Fibroblast of skin of right quadriceps (primary cell): ENCODE measurements at places on chromosomes 1 and 21.
A peak's percentile ranks its signal among the peaks of the same experiment; 100 is the strongest.

GRCh38 chr1:67053535-67053784 lies 488 bp downstream of the SLC35D1 start:
- DNase-seq = no peak

DNA sequence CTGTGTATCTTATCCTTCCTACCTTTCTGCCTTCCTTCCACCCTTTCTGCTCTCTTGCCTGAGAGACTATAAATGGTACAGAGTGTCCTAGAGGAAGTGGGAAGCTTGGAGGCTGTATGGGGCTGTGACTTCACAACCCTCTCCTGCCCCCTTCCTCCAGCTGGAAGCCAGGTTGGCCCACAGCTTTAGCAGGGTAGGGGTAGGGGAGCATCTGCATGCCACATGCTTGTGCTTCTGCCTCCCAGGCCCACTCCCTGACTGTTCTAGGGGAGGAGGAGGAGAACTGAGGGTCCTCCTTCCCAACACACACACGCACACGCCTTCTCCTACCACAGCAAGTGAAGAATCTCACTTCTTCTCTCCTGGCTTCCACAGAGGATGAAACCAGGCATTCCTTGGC lies 3.9 kb upstream of the SLC27A3 start:
- no peak for DNase-seq

DNA sequence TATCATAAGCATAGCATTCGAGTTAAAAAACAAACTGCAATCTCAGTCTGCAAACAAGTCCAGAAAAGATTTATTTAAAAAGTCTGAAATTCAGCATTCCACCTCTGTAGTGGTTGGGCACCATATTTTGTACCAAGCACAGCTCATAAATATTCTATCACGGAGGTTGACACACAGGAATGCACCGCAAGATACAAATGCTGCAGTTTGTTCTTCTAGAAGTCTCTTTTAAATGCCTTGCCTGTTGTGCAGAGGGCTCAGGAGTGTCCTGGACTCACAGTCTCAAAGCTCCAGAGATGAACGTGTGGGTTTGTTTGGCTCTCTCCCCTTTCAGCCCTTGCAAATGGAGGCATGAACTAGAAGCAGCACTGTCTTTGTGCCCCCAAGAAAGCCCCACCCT lies 212.4 kb upstream of the USP24 start:
- peak; percentile 69 for DNase-seq

DNA sequence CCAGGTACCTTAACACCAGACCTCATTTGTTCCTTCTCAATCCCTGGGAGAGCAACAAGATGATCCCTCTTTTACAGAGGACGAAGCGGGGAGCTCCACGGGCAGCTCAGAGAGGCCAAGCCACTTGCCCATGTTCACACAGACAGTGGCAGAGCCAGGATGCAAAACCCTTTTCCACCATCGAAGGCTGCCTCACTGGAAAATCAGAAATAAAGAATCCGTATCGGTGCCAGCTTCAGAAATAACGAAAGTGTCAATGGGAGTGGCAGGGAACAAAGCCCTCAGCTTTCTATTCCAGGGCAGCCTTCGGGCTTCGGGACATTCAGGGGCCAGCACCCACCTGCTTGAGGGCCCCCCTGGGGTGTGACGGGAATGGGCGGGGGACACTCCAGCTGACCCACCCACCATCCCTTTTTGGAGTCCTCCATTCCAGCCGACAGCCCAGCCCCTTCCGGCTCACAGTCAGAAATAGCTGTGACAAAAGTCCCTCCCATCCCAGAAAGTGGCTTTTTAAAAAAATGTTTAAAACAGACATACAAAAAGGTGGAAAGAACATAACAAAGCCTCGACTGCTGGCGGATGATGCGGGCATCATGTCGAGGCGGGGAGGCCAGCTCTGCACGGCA lies 6.0 kb downstream of the IFFO2 start:
- DNase-seq = peak; percentile 53

DNA sequence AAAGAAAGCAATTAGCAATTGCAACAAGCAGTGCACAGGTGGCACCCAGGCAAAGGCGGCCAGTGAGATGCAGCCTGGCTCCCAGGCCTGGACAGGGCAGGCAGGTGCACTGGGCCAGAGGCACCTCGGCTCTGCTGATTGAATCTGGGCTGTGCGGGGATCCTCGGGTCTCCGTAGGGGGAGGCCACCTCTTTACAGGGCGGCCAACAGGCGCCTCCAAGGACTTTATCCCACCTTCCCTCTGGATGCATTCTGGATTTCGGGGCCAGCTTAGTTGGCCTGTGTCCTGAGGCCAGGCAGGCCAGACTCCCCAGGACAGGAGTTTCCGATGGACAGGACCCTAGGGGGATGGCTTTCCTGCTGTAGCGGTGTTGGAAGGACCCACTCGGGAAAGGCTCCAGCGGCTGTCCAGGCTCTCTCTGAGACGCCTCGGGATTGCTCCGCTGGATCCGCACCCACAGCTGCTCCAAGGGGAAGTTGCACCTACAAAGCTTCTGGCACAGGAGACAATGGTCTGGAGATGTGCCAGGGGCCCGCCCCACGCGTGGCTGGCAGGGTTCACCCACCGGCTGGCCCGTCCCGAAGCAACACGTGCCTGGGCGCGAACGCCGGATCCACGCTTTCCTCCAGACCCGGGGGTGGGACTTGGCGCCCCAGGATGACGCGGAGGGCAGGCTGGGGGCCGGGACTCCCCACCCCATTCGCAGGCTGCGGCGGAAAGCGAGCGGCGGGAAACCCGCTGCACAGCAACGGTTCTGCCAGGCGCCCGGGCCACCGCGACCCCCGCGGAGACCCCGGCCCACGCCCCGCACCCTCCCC lies 810 bp downstream of the SLC19A1 start:
- DNase-seq = peak; percentile 44

DNA sequence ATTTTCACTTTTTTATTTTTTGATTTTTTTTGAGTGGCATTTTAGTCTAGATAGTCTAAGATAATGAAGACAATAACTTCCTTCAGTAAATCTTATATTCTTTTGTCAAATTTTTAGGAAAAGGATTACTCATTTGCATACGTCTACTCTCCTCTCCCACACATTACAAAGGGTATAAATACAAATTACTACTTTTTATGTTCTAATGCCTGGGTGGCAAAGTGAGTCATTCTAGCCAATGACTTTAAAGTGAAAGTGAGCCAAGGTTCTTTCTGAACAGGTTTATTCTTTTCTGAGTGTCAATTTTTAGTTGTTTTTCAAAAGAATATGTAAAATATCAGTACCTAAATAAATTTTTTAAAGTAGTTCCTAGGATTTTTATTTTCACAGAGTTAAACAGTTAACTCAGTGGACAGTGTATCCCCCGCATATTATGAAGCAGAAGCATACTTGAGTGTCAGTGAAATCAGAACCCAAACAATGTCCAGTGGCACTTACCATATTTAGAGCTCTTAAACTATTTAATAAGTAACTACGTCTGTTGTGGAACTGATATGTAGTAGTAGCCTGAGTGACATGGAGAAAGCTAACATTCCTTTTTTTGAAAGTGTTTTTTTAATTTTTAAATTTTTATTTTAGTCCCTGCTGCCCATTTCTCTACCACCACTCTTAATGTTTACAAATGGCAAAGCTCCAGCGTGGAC lies 141.7 kb downstream of the PHTF1 start:
- DNase-seq = peak; percentile 24

GRCh38 chr21:33916200-33916567 lies 580 bp upstream of the ATP5PO start:
- DNase-seq = no peak

DNA sequence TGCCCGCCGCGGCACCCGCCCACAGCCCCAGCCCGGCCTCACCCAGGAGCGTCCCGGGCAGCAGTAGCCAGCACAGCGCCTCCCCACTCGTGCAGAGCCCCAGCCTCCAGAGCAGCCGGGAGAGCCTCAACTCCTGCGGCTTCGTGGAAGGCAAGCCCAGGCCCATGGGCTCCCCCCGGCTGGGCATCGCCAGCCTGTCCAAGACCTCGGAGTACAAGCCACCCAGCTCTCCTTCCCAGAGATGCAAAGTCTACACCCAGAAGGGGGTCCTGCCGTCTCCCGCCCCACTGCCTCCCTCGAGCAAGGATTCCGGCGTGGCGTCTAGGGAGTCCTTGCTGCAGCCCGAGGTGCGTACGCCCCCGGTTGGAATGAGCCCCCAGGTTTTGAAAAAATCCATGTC lies 531.2 kb downstream of the KIF26B start:
- DNase-seq = no peak

GRCh38 chr1:76949503-76949902 lies 82.2 kb downstream of the ST6GALNAC5 start:
- peak; percentile 78 for DNase-seq

- peak; percentile 44 for DNase-seq
These were observed 42.6 kb upstream of the ATP2B4 start for GRCh38 chr1:203584035-203584434.

- DNase-seq = no peak
These were observed 739.7 kb upstream of the NCAM2 start for GRCh38 chr21:20258542-20258941.

GRCh38 chr1:84170171-84170570 lies 26.1 kb downstream of the PRKACB start:
- no peak for DNase-seq

- DNase-seq = peak; percentile 28
These were observed 28.2 kb downstream of the TCEANC2 start for GRCh38 chr1:54081306-54082270.

GRCh38 chr1:223712850-223713474 lies 623 bp downstream of the CAPN2 start:
- DNase-seq = no peak

DNA sequence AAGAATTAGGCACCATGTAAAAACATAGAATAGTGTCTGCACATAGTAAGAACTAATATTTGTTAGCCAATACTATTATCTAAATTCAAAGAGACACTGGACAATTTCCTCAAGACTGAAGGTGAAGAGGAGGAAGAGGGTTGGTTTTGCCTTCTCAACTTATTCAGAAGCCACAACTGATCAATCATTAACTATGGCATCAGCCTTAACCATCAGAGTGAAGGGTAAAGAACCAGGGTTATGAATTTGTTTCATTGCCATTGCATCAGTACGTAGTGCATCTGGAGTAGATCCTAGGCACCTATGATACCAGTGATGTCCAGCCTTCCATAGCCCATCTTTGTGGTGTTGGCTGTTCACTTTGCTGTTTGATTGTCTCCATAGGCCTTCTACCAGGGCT lies 421.7 kb upstream of the DEPDC1 start:
- no peak for DNase-seq

GRCh38 chr1:203935321-203935720 lies 73.9 kb downstream of the SNRPE start:
- no peak for DNase-seq

DNA sequence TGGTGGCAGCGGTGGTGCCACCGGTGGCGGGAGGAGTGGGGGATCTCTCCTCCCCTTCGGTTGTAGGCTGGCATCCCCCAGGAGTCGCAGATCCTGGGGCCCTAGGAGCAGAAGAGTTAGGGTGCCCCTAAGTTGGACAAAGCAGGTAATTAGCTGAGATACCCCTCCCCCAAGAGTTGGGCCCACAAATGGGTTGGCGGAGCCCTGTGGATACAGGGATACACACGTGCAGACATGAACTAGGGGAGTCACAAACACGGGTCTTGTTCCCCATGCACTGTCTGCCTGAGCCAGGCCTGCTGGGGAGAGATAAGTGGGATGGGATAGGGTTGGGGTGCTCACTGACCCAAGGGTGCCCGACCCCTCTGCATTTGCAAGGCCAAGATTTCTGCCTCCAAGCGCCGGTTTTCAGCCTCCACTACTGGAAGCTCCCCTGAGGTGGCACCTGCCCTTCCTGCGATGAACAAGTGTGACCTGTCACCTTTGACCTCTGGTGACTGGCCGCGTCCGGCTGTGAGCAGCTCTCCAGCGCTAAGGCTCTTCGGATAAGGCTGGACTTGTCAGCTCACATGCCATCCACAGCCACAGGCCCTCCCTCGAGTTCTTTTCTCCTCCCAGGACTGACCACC lies 1.8 kb downstream of the CCDC17 start:
- no peak for DNase-seq

DNA sequence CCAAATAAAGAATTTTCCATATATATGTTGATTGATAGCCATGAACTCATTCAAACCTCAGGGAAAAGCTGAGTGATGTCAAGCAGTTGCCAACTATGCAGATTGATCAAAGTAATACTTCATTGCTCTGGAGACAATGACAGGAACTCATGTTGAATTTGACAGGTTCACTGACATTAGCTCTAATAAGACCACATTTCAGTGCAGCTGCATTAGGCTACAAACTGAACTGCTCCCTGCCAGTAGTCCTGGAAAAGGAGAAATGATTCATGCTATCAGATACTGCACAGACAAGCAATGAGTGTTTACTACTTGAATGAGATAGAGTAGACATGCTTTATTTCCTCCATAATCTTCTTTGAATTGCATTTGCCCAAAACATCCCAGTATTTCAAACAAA lies 948.4 kb downstream of the MRPL39 start:
- no peak for DNase-seq
